ENCODE measurements at places on chromosomes 7 and 10.

DNA sequence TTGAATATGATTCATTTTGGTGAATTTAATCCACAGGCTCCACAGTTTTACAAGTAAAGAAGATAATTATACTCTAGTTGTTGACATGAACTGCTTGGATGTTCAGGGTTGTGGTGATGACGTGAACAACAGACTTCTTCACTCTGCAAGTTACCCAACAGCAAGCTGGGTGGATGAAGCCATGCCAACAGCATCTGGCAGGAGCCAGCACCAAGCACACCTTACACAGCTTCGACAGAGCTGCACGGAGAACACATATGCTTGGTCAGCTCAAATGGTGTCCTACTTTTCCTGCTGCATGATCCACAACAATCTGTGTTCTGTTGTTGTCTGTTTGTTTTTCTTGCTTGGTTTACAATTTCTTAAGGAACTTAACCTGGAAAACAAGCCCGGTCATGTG lies 9.8 kb downstream of the NOD1 start:
- no peak for DNase-seq

- DNase-seq = no peak
These were observed 270.1 kb downstream of the CACNA2D1 start for GRCh38 chr7:82173400-82174021.

DNA sequence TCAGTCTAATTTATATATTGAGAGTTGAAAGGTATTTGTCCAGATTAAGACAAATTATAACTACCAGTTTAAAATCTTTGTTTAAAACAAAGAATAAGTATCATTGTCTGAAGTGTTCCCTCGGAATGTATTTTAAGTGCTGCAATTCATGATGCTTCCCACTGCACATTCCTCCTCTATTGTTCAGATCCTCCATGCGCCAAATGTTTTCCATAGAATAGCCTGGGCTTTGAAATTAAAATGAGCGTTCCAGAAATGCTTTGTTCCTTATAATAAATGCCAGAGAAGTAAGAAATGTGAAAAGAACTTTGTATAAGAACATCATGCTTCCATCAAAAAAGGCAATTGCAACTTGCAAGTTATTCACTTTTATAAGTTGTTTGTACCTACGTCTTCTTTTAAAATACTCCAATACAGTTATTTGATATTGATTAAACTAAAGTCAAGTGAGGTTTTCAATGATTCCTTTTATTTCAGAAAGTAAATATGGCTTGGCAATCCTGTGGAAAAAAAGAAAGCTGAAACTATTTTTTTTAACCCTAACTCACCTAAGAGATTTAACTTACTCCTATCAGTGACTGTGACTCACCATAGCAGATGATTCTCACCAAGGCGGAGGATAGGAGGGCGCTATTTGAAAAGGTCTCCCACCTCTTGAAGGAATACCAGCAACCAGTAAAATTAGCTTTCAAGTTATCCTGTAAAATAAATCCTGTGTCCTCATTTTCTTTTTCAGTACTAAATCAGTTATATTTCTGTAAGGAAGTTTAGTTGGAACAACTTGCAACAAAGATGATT lies 85.8 kb downstream of the CTNNA3 start:
- no peak for DNase-seq

- DNase-seq = no peak
These were observed 15.3 kb downstream of the ECHDC3 start for GRCh38 chr10:11757454-11757820.

GRCh38 chr7:131095346-131095745 lies 232.3 kb upstream of the MKLN1 start:
- DNase-seq = no peak

DNA sequence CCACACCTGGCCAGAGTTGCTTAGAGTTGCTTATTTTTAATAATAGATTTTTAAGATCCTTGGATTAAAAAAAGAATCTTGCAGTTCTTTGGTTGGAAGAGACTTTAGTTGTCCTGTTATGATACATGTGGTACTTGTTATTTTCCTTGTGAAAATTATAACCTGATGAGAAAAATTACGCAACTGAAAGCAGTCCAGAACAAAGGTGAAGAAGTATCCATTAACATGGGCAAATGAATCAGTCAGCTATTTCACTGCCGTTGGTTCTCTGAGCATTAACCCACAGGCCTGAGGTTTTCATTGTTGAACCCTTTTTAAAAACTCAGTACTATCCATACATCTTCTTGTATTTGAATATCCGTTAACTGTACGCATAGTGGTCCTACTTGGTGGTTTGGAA lies 68.2 kb downstream of the GALNT11 start:
- DNase-seq = no peak

DNA sequence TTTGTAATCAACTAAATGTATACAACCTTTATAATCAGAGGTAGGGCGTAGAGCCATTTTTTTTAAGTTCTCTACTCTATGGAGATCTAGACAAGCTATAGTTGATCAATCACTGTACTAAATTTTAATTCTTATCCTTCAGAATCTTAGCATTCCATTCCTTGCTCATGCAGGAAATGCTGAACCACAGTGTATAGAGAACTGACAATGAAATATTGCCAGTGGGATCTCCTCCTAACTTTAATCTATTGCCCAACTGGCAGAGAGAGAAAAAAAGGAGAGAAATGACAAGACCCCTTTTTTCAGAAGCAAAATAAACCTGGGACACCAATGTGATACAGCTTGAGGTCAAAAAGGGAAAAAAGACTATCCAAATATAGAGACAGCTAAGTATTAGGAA lies 26.4 kb upstream of the PPP3CB start:
- no peak for DNase-seq

DNA sequence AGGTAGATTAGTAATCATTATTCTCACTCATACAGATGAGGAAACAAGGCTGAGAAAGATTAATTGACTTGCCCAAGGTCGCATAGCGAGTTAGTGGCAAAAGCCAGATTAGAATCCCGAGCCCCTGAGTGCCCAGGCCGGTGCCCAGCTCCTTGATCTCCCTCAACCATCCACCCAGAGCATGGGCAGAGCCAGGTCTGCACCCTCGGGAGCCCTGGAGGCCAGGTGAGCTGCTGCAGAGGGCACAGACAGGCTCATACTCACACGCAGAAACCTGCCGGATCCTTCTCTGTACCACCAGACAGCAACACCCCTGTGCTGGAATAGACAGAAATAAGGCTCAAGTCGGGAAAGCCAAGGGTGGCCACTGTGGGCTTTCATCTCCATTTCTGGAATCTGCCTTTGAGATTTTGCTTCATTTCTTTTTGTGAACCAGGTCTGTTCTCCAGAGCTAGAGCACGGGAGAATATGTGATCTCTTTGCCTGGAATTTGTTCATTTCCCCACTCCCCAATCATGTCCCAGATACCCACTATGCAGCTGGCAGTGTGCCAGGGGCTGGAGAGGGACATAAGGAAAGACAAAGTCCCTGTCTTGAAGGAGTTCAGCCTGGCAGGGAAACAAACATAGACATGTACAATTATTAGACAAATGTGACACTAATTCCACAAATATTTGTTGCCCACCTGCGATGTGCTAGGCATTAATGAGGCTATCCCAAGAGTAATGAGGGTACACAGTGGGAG lies 5.5 kb downstream of the AFAP1L2 start:
- no peak for DNase-seq

DNA sequence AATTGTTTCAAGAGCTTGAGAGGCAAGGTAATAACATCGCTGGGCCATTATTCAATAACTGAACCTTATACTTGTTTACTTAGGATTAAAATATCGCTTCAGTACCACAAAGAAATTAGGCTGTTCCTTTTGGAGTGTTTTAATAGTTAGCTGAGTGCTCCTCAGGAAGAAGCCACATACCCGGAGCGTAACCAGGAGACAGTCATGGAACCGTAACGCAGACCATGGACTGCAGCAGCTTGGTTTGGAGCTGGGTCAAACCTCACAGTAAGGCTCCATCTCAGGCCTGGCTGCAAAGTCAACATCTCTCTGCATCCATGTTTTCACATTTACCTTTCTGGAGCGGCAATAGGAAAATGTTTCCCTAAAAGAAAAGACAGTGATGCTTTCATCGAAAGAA lies 599.0 kb downstream of the TNS3 start:
- no peak for DNase-seq

- DNase-seq = no peak
These were observed 271.5 kb upstream of the ZWINT start for GRCh38 chr10:56632537-56632936.

DNA sequence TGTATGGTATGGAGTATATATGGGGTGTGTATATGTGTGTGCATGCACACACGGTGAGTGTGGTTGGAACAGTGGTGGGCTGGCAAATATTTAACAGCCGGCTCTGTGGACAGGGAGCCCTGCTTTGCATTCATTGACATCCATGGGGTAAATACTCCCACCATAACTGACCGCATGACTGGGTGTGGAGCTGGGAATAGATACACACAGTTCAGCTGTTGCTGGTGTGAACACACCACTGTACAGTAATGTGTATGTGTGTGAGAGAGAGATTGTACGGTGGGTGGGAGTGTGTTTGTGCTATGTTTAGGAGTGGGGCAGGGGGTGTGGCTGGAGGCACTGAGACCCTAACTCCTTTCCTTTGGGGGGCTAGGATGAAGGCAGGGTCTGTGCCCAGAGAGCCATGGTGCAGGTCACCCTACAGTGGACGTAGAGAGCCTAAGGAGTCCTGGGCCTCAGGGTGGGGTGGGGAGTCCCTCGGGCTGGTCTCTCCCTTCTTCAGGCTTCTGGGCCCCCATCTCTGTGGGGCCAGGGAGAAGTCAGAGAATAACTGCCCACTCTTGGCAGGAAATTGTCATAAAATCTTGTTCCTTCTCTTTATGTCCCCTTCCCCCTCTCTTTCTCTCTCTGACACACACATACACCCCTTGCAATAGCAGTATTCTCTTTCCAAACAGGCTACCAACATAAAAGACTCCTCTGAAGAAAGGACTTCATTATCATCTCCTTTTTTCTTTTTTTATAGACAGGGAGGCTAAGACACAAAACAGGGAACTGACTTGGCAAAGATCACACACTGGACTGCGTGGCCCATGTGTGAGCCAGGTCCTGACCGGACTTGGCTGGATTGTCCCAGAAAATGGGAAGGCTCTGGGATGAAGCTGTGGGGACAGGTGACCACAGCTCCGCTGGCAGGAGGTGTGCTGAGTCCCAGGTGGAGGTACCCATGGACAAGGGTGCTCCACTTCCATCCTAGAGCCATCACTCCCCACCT lies 3.2 kb downstream of the SFRP5 start:
- DNase-seq = no peak

- no peak for DNase-seq
These were observed 29.6 kb downstream of the CASP7 start for GRCh38 chr10:113709221-113709838.

- no peak for DNase-seq
These were observed 351.8 kb upstream of the FZD8 start for GRCh38 chr10:35993591-35994515.

GRCh38 chr10:86652361-86653202 lies 1.8 kb upstream of the OPN4 start:
- no peak for DNase-seq

- no peak for DNase-seq
These were observed 10.2 kb upstream of the SP4 start for GRCh38 chr7:21417647-21418046.

- DNase-seq = no peak
These were observed 113.2 kb upstream of the DGKB start for GRCh38 chr7:15015545-15016314.

- DNase-seq = no peak
These were observed 71.1 kb upstream of the CUX1 start for GRCh38 chr7:101746314-101746713.

- no peak for DNase-seq
These were observed 27.9 kb upstream of the PPP2R2D start for GRCh38 chr10:131872827-131873375.

DNA sequence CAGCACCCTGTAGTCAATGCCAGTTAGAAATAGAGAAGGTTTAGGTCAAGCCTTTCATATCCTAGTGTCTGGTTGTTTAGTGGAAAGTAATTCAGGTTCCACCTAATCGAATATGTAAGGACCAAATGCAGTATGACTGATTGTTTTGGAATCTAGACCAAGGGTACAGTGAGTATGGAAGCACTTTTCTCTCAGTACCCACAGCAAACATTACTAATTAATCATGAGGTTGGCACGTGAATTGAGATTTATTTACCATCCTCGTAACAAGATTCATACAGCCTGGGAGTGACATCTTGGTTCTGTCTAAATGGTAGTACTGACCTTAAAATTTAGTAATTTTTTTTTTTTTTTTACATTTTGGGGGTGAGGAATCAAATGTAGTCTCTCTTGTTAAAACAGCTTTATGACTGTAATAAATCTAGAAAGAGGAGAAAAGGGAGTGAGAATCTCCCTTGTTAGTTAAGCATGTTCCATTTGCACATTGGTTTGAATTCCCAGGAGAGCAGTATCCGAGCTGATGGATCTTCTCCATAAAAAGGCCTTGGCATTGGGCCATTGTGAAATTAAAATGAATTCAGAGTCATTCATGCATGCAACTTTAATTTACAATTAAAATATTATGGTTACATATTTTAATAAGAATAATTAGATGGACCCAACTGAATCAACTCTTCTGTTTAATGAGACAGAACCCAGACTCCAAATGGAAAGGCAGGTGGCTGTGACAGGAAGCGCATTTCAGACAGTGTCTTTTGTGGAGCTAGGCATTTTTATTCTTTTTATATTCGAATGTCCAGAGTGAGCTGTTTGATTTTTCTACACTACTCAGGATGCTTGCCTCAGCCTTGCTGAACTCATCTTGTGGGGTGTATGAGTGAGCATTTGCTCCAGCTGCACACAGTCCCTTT lies 57.6 kb downstream of the SNX10 start:
- no peak for DNase-seq

DNA sequence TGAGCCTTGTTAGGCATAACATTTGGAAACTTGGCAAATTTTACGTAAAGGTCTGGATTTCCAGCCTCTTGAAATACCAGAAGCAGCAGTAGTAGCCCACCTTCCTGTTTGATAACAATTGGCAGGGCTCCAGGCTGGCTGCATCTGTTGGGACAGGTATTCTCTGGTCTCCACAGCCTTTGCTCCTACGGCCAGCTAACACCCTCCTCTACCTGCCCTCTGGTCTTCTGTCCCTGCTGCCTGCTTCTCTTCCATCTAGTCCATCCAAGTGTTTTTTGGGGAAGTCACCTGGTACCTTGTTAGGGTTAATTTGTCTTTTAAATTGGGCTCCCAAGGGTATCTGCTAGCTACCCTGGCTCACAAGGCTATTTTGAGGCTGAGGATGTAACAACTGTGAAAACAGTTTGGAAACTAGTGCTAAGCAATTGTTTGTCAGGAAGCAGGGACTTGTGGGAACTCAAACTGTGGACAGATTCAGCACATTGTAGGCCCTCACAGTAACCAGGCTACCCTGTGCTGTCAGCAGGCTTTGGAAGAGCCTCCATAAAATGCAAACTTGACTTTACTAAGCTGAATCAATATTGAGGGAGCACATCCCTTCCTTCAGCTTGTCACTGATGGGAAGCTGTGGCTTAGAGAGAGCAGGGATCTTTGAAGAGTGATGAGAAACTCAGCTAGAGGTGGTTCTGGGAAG lies 8.5 kb downstream of the RPS24 start:
- DNase-seq = no peak

GRCh38 chr7:80847895-80848294 lies 71.0 kb downstream of the SEMA3C start:
- no peak for DNase-seq
